ENCODE measurements at places on chromosomes 13 and 19. TPM values are rescaled to one million over a fixed set of nuclear protein-coding genes. Genes with fewer than 3 reads are reported as not detected.

- no peak for DNase-seq
Measured at GRCh38 chr13:99383511-99383921, 76.3 kb upstream of the GPR183 start.

XRCC1 gene
- 10.6 TPM for total RNA-seq

DNA sequence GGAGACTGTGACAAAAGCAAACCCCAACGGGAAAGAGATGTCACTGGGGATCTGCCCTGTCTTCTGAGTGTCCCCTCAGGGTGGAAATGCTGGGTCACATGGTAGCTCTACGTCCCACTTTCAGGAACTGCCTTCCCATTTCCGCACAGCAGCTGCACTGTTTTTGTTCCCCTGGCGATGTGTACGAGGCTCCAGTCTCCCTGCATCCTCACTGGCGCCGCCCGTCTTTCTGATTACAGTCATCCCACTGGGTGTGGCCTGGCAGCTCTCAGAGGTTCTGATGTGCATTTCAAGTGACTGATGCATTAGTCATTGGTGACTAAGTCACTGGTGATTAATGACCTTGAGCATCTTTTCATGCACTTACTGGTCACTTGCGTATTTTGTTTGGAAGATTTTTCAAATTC is 21.2 kb downstream of the PCID2 start:
- DNase-seq: no peak

FLT1 gene
- total RNA-seq: 22.3 TPM

GRCh38 chr19:16599655-16600346 is 27.6 kb upstream of the SLC35E1 start:
- DNase-seq: no peak

BEST2 gene
- 0.99 TPM for total RNA-seq

GAPDHS gene
- 0.20 TPM for total RNA-seq

- DNase-seq: no peak
Measured at GRCh38 chr13:111916201-111916600, 150.7 kb upstream of the SOX1 start.

Data from skin of body (tissue), 3 donors.